Esophagus squamous epithelium (tissue), 5 donors: ENCODE measurements at places on chromosomes 5 and 9. TPM values are rescaled to one million over a fixed set of nuclear protein-coding genes. Genes with fewer than 3 reads are reported as not detected.

- H3K27ac ChIP-seq, result no peak overlapping the region
- no peak for DNase-seq
- H3K4me1 ChIP-seq, result peaks cover 42% of the 10 kb centered on the region
- H3K27me3 ChIP-seq, result no peaks in the 10 kb centered on the region
These were observed 272.7 kb downstream of the NR3C1 start for GRCh38 chr5:143130613-143131305.

- H3K4me3 ChIP-seq, result no peak overlapping the region
- no peaks in the 10 kb centered on the region for H3K27me3 ChIP-seq
- peak overlapping the region; percentile 45 for H3K27ac ChIP-seq
- DNase-seq, result no peak
These were observed 16.0 kb downstream of the ANGPTL2 start for GRCh38 chr9:127106466-127106855.

DNA sequence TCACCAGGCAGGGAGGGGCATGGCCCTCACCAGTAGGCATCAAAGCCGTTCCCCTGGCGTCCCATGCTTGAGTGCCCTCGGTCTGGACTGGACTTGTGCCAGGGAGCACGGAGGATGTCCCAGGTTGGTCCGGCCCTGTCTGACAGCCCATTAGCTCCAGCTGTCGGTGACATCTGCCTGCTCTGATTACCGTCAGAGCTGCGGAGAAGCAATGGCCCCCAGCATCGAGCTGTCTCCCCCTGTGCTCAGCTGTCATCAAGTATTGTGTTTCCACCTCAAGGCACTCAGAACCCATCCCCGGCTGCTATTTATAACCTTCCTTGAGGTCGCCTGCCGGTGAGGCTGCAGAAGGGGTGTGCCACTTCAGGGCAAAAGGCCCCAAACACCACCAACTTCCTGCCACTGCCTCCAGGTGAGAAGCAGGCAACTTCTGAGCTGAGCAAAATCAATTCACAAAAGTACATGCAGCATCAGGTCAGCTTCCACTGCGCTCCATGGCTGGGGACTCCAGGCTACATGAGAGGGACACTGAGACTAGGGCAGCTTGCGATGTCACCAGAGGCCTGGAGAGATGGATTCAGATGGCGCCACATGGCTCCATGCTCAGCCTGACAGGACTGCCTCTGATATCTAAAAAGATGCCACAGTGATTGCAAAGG lies 142.7 kb downstream of the C5orf15 start:
- peaks cover 11% of the 10 kb centered on the region for H3K4me1 ChIP-seq
- H3K4me3 ChIP-seq, result no peak overlapping the region
- H3K36me3 ChIP-seq, result no peaks in the 10 kb centered on the region
- H3K27ac ChIP-seq, result no peak overlapping the region

GRCh38 chr9:89992326-89993198 lies 387.8 kb downstream of the GADD45G start:
- no peak for DNase-seq
- no peak overlapping the region for H3K27ac ChIP-seq

GRCh38 chr5:14237317-14238086 lies 94.4 kb downstream of the TRIO start:
- peaks cover 19% of the 10 kb centered on the region for H3K4me1 ChIP-seq
- H3K27me3 ChIP-seq, result no peaks in the 10 kb centered on the region
- no peak overlapping the region for H3K4me3 ChIP-seq
- H3K36me3 ChIP-seq, result no peaks in the 10 kb centered on the region
- DNase-seq, result no peak

GRCh38 chr5:132819468-132819867 lies 6.4 kb downstream of the SOWAHA start:
- no peak overlapping the region for H3K27ac ChIP-seq
- peak overlapping the region; percentile 31 for H3K4me3 ChIP-seq
- no peak for DNase-seq
- no peaks in the 10 kb centered on the region for H3K36me3 ChIP-seq
- H3K27me3 ChIP-seq, result no peaks in the 10 kb centered on the region

GRCh38 chr9:110429453-110429852 lies 91.8 kb upstream of the TXNDC8 start:
- H3K27me3 ChIP-seq, result no peaks in the 10 kb centered on the region
- H3K36me3 ChIP-seq, result no peaks in the 10 kb centered on the region
- H3K27ac ChIP-seq, result no peak overlapping the region
- DNase-seq, result no peak
- H3K4me3 ChIP-seq, result no peak overlapping the region
- no peaks in the 10 kb centered on the region for H3K4me1 ChIP-seq

Gene SNX24
- total RNA-seq, result 35.3 TPM

Gene SPINK4
- total RNA-seq, result not detected

Gene FOXD4L6
- total RNA-seq, result not detected

Gene INSYN2B
- 0.09 TPM for total RNA-seq
